ENCODE measurements at places on chromosomes 16 and 17.

GRCh38 chr16:56916571-56917403, 15.2 kb upstream of the HERPUD1 start:
- DNase-seq: peak; percentile 36

- DNase-seq: no peak
These were observed 140.6 kb downstream of the PARN start for GRCh38 chr16:14489460-14489859.

DNA sequence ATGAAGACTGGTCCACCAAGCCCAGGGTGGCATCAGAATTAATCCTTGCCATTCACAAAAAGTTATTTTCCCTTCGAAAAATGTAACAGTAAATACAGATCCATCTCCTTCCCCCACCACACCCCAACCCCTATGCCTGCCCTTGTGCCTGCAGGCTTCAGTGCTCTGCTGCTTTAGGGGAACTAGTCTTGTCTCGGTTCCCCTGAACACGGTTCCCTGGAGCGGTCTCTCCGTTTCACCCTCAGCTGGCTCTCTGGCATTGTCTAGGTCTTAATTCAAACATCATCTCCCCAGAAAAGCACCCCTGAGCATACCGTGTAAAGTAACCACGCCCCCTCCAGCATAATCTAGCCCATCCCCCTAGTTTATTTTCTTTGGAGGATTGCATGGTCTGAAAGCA, 25.8 kb downstream of the EMP2 start:
- no peak for DNase-seq

DNA sequence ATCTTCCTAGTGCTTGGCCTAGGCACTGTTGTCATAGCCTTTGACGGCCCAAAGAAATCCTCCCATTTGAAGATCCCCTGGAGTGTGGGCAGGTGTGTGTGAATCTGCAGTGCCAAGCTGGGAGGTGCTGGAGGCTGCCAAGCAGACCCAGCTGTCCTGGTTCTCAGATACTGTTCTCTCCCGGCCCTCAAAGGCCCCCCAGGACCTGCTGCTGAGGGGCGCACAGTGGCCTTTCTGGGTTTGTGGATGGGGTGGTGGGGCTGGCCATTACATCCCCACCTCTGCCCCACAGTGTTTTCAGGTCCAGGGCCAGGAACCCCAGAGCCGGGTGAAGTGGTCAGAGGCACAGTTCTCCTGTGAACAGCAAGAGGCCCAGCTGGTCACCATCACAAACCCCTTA, 60.5 kb downstream of the MRC2 start:
- no peak for DNase-seq

GRCh38 chr17:37359682-37360188, 16.1 kb upstream of the C17orf78 start:
- DNase-seq: no peak

DNA sequence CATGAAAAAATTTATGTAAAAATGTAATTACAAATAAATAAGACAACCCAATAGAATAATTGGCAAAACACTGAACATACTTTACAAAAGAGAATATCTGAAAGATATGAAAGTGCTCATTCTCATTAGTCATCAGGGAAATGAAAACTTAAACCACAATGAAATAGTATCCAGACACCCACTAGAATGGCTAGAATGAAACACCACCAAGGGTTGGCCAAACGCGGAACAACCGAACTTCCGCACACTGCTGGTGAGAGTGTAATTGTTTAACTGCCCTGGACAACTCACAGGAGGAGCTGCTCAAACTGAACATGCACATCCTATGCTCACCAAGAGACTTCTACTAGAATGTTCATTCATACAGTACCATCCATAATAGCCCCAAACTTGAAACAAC, 5.8 kb upstream of the ZDHHC7 start:
- peak; percentile 17 for DNase-seq

DNA sequence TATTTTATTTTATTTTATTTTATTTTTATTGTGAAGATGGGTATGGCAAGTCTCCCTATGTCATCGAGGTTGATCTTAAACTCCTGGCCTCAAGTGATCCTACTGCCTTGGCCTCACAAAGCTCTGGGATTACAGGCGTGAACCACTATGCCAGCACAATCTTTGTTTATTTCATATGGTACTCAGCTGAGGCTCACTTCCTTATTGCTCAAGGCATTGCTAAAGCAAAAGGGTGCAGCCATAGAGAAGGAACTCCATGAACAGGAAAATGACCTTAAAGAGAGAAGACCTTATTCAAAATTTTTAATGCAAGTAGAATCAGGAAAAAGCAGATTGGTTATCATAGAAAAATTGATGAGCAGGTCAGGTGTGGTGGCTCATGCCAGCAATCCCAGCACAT, 110.6 kb upstream of the RBBP6 start:
- no peak for DNase-seq

GRCh38 chr17:32875923-32876416, 954 bp downstream of the MYO1D start:
- no peak for DNase-seq

DNA sequence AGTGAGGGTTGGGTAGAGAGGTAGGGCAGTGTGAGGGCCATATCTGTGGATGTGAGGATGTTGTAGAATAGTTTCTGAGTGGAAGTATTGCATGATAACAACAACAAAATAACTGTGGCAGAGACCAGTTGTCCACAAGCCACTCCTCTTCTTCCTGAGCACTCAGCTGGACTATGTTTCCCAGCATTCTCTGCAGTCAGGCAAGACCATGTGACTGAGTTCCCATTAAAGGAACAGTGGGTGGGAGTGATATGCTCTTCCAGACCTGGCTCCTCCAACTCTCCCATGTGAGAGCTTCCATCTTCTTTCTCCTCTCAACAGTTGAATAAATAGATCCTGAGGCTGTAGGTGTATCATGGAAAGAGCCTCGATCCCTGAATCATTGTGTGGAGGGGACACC, 272.4 kb downstream of the CBLN1 start:
- DNase-seq: no peak

DNA sequence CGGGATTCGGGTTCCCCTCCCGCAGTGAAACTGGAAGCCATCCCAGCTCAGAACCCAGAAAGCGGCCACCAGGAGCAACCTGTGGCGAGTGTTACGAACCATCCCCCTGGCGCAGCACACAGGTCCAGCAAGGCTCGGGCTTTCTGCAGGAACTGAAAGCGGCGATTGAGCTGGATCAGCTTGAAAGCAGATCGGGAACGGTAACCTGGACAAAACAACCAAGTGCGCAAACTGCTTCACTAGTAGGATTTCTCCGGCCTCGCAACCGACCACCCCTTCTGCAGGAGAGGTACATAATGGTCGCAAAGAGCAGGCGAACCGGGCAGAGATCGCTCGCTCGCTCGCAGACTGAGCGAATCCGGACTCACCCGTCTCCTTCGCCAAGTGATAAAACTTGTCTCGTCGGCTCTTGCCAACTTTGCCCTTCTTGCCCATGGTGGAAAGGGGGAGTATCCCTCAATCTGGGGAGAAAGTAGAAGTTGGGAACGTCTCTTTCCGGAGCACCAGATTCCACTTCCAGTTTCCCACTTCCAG, 696 bp upstream of the PSMC5 start:
- DNase-seq: no peak

DNA sequence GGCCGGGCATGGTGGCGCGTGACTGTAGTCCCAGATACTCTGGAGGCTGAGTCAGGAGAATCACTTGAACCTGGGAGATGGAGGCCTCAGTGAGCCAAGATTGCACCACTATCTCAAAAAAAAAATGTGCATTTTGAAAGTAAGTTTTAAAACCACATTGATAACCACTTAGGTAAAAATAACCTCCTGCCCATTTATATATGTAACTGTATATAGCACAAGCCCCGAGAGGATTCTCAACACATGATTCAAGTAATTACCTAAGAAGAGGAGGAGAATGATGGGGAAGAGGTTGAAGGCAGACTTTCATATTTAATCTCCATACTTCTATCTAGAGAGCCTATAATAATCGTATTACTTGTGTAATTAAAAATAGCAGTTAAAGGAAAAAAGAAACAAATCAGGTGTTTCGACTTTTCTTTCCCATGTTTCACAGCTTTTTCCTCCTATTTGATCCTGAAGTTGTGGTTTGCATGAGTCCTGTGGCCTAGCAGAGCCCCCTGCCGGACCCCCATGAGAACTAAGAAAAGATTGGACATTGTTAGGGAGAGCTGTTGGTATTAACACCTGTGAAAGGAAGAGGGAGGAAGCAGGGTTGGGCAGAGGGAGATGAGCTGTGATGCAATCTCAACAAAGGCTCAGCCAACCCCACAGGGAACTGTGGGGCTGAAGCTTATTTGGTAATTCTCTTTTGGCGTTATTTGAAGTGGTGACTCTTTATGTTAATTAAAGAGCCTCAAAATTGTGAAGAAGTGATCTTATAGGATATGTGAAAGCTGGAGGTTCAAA, 22.1 kb downstream of the PMFBP1 start:
- DNase-seq: no peak

All from stimulated activated CD4-positive, alpha-beta T cell treated with anti-CD3 and anti-CD28 coated beads, Interleukin-4, amount 100 ng/mL, for 24 hours (primary cell).